AG08396 (cell line): ENCODE measurements at places on chromosomes 13 and 19.

GRCh38 chr19:39106194-39106593 is 19.4 kb upstream of the PAK4 start:
- no peak for DNase-seq

- no peak for DNase-seq
Measured at GRCh38 chr13:78540058-78540457, 63.3 kb downstream of the POU4F1 start.

- peak; percentile 55 for DNase-seq
Measured at GRCh38 chr13:114161644-114162532, 17.2 kb upstream of the CFAP97D2 start.

GRCh38 chr19:51002542-51003311 is 1.3 kb upstream of the KLK8 start:
- DNase-seq: no peak

DNA sequence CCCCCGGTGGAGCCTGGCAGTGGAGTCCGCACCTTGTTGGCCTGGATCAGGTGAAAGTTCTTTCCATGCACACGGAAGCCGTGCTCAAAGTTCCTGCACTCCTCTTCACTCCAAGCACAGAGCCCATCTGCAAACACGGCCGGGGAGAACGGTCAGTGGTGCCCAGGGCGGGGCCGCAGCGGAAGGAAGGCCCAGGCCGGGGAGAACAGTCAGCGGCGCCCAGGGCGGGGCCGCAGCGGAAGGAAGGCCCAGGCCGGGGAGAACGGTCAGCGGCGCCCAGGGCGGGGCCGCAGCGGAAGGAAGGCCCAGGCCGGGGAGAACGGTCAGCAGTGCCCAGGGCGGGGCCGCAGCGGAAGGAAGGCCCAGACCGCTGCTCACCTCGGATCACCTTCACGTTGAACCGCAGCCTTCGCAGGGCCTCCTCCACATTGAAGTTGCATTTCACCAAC is 20.6 kb upstream of the PLPP2 start:
- no peak for DNase-seq

- no peak for DNase-seq
Measured at GRCh38 chr19:21028969-21029268, 8.5 kb downstream of the ZNF430 start.

DNA sequence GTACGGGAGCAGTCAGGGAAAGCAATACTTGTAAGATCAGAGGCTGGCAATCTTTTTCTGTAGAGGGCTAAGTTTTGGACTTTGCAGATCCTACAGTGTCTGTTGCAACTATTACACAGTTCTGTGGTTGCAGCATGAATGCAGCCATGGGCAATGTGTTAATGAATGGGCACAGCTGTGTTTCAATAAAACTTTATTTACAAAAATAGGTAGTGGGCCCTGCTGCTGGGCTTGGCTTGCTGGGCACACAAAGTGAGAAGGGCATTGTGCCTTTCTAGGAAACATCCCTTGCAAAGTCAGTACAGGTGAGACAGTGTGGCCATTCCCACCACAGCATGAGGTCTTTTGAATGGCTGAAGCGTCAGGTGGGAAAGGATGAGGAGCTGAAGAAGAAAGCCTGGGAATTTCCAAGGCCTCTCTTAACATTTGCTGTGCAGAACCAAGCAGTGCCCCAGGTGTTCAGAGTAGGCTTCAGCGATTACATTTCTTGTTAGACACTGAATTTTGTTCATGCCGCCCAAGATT is 9.1 kb downstream of the KL start:
- no peak for DNase-seq

DNA sequence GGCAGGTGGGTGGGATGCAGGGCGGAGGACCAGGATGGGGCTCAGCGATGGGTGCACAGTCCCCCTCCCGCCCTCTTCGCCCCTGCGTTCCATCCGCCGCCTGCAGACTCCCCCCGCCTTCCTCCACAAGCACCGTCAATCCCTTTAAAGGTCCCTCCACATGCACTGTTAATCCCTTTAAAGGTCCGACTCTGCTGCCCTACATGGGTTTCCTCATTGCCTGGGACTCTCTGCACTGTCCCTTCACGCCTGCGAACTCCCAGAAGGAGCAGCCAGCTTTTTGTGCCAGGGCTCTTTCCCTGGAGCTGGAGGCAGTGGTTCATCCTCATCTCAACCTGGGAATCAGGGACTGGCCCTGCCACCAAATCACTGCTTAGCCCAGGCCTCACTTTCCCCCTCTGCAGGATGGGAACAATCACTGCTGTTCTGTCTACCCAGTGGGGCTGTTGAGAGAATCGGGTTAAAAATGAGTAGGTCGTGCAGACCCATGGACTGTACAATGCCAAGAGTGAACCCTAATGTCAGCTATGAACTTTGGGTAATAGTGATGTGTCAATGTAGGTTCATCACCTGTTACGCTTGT is 20.4 kb downstream of the ZNF574 start:
- no peak for DNase-seq

GRCh38 chr19:29687244-29687896 is 22.1 kb downstream of the PLEKHF1 start:
- peak; percentile 86 for DNase-seq

DNA sequence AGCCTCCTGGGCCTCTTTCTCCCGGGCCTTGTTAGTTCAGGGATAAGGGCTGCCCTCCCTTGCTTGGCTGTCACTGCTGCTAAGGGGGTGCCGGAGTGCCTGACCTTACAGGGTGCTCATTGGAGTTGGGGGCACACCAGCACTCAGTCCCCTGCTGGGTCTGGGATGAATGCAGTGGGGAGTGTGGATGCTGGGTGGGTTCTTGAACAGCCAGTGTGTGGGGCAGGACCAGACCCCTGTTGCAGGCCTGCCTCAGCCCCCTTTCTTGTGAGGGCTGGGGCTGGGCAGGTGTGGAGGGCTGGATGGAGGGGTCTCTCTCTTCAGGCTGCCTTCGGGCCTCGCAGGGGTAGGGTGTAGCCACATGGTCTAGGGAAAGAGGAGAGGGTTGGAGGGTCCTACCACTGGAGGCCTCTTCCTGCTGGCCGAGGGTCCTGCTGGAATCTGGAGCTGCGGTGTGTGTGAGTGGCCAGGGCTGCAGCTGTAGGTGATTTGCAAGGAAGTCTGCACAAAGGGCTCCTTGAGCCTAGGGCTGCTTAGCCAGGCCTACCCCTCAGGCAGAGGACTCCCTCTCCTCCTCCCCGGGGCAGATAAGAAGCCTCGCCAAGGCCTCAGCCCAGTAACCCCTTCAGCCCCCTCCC is 3.2 kb downstream of the CEBPA start:
- DNase-seq: no peak

GRCh38 chr19:14112809-14113385 is 4.7 kb downstream of the PRKACA start:
- peak; percentile 51 for DNase-seq

DNA sequence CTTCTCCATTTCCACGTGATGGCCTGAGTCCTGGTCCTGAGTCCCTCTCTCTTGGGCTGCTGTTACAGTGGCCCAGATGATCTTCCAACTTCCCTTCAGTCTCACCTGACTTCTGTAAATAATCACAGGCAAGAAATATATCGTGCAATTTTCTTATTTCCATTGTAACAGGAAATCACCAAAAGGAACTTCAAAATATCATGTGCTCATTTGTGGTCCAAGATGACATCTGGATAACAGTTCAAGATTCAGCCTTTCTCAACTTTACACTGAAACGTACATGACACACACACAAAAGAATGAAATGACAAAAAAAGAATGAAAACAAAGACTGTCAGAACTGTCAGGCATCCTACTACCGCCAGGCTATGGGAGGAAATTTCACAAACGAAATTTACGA is 22.0 kb upstream of the RAP2A start:
- DNase-seq: no peak

- DNase-seq: peak; percentile 92
Measured at GRCh38 chr19:29662604-29663404, 2.5 kb upstream of the PLEKHF1 start.

- DNase-seq: no peak
Measured at GRCh38 chr13:40381935-40382764, 284.3 kb downstream of the FOXO1 start.

DNA sequence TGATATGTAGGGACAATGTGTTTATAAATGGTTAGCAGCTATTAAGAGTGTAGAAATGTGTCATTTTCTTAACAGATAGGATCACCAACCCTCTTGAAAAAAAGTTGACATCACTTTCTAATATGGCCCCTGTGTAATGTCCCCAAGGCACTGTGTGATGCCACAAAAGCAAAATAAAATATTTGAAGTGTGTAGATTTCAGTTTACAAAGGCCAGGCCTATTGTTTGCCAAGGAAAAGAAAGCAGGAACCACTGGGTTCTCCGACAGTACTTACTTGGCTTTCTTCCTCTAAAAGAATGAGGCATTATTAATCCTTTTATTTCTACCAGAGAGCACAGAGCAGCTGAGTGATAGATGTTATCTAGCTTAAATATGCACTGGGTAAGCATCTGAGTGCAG is 10.5 kb upstream of the GJA3 start:
- no peak for DNase-seq

GRCh38 chr13:26992951-26993719 is 178.5 kb downstream of the USP12 start:
- no peak for DNase-seq

DNA sequence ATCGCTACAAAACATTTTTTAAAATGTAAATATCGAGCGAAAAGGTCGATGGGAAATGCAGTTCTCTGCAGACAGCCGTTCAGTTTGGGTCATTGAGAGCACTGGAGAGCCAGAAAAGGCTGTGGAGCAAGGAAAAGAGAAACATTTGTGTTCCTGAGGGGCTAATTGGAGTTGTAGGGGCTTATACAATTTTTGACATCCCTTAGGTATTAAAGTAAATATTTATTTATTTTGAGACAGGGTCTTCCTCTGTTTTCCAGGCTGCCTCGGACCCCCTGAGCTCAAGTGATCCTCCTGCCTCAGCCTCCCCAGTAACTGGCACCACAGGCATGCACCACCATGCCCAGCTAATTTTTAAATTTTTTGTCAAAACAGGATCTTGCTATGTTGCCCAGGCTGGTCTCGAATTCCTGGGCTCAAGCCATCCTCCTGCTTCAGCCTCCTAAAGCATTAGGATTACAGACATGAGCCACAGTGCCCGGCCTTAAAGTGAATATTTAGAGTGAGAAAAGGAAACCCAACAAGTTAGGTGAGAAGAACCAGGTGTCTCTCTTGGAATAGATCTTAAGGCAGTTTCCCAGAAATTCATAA is 825 bp upstream of the YIF1B start:
- no peak for DNase-seq

DNA sequence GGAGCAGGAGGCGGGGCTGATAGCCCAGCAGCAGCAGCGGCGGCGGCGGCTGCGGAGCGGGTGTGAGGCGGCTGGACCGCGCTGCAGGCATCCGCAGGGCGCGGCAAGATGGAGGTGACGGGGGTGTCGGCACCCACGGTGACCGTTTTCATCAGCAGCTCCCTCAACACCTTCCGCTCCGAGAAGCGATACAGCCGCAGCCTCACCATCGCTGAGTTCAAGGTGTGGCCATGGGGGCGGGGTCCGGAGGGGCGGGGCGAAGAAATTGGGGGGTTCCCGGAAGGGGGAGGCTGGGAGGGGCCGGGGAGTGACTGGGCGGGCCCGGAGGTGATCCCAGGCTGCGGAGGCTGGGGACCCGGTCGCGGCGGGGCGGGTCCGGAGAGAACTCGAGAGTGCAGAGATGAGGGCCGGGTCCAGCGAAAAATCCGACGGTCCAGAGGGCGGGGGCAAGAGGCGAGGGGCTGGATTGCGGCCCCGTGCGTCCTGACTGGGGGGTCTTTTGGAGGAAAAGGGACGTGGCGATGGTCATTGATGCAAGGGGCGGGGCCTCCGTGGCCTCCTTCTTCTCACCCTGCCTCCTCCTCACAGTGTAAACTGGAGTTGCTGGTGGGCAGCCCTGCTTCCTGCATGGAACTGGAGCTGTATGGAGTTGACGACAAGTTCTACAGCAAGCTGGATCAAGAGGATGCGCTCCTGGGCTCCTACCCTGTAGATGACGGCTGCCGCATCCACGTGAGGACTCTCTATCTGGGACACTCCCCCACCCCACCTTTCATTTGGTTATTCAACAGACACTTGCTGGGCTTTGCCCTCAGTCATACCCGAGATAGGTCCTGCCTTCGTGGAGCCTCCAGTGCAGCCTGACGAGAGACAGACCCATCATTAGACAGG is at the start of gene TBCB:
TSS of gene TBCB (plus strand) at position 16 of the 891 bp plus-strand sequence. CDS start at position 109, 93 bp downstream.
- DNase-seq: no peak

- no peak for DNase-seq
Measured at GRCh38 chr13:44468874-44469273, 95.2 kb downstream of the SERP2 start.

DNA sequence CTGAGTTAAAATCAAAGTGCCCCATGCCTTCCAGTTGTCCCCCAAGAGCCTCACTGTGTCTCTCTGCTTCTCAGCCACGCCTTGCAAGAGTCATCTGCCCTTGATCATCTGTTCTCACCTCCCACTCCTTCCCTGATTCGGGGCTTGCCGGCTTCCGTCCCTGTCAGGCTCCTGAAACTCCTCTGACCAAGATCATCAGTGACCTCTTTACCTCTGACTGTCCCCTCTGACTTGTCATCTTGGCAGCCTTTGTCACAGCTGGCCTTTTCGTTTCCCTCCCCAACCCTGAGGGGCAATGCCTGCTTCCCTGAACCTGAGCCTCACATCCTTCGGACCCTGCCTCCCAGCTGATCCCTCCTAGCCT is 66.3 kb downstream of the MAP4K1 start:
- no peak for DNase-seq

DNA sequence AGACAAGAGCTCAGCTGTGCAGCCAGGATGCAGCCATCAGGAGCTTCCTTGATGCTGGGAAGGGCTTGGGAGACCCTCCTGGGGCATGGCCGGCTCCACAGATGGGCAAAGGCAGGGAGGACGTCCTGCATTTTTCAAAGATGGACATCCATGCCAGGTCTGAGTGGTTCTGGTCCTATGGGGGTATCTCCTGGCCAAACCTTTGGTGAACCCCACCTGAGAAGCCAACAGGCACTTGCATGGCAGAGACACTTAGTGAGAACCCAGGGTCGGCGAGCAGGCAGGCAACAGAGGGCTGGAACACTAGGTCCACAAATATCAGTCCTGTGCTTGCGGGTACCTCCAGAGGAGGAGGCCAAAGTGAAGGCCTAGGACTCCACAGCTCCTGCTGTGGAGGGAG is 70.0 kb downstream of the KCTD15 start:
- DNase-seq: peak; percentile 4

GRCh38 chr19:18153556-18154134 is 682 bp downstream of the PIK3R2 start:
- DNase-seq: peak; percentile 51

GRCh38 chr19:35403116-35403760 is 32.4 kb downstream of the GPR42 start:
- DNase-seq: no peak

- DNase-seq: peak; percentile 11
Measured at GRCh38 chr13:74306496-74306895, 172.3 kb upstream of the KLF12 start.

GRCh38 chr13:86788616-86789015 is 882.6 kb upstream of the SLITRK5 start:
- DNase-seq: no peak
